ENCODE measurements at places on chromosomes 3 and 15. TPM values are rescaled to one million over a fixed set of nuclear protein-coding genes. Genes with fewer than 3 reads are reported as not detected.

- no peak for DNase-seq
Measured at GRCh38 chr3:121998030-121998580, 23.9 kb downstream of the ILDR1 start.

The RHOV gene
- polyA plus RNA-seq: not detected

DNA sequence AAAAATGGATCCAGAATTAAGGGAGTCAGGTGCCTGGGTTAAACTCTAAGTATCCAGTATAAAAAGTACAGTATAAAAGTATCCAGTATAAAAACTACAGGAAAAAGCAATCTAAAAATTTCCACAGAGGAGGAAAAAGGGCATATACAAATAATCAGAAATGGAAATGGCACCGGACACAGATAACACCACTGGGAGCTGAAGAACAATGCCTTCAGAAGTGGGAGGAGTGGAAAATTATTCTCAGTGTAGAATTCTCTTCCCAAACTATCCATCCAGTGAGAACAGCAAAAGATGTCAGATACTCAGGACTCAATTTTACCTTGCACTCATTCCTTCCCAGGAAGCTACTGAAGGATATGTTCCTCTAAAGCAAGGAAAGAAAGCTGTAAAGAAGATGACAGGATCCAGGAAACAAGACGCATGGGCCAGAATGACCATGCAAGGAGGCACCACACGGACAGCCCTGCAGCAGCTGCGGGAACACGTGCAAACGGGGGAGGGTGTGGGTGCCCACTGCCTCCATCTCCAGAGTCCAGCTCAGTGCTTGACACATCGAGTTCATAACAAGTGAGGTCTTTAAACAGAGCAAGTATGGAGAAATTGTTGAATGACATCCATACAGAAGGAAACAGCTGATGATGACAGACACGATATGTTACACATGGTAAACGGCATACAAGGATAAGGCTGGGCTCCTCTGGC lies 68.5 kb downstream of the CHSY1 start:
- DNase-seq: no peak

The FEZF2 gene
- not detected for polyA plus RNA-seq

The LMLN gene
- polyA plus RNA-seq: 2.4 TPM

DNA sequence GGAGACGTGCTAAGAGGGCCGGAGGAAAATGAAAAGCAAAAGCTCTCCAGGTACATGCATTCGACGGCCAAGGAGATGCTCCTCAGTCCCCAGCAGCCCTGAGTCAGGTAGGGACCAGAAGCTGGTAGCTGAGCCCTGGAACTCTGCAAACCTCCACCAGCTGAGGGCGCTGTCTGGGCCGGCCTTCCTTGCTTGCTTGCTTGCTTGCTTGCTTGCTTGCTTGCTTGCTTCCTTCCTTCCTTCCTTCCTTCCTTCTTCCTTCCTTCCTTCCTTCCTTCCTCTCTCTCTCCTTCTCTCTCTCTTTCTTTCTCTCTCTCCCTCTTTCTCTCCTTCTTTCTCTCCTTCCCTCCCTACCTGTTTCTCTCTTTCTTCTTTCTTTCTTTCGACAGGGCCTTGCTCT lies 94.6 kb upstream of the RASGRF1 start:
- no peak for DNase-seq

DNA sequence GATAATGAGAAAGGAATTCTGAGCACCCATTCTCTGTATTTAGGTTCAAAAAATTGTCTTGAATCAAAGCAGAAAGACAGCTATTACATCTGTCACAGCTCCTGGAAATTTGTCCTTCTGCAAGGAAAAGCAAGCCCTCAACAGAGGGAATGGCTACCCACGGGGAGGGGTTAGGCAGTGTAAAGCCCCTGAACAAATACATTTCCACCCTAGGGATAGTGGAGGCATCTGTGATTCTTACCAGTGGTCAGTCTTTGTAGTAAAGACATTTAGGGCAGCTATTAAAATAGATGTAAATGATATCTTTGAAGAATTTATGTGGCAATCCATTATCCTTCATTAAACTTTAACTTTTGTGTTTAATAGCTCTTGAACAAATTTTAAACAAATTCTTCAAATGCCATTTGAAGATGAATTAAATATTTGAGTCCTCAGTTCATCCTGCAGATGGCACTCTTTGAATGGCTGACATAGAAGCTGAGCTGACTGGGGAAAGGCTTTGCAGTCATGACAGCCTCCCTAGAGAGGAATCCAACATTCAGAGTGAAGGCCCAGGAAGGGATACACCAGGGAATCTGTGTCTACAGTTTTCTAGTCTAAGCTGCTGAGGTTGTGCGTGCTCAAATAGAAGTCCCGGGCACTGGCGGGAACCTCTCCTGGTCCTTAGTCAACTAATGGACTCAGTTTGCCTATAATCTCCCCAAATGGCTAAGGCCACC lies 359.7 kb upstream of the ROPN1 start:
- no peak for DNase-seq

DNA sequence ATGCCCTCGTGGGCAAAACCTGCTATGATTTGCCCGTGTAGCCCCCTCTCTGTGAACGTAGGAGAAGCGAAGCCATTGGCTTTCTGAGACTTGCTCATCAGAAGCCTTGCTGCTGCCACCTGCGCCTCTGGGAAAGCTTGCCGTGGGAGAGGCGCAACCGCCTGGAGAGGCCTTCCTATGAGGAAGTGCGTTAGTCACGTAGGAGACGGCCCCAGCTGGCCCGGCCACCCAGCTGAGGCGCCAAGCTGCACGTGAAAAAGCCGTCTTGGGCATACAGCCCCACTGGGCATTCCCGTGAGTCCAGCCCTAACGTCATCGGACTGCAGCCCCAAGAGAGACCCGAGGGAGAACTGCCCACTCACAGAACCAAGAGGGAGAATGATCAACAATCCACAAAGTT lies 49.1 kb upstream of the TJP1 start:
- no peak for DNase-seq

- no peak for DNase-seq
Measured at GRCh38 chr15:68888419-68888818, 41.9 kb upstream of the SPESP1 start.

The EFCAB12 gene
- polyA plus RNA-seq: 0.21 TPM

The NDUFB4 gene
- polyA plus RNA-seq: 263 TPM

DNA sequence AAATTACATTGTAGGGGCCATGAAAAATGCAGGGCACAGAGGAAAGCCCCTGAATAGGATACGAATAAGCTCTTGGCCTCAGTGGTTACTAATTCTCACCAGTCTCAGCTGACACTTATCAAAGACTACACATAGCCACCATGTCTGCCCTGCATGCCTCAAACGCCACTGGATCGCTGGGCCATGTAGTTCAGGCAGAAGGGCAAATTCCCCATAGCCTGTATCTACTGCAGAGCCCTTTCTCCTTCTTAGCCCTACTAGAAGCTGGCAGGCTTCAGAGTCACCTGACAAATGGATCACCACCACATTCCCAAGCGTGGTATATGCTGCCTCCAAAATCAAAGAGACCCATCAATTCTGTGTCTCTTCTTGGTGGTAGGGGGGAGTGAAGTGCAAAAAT lies 177.4 kb downstream of the MINAR1 start:
- DNase-seq: no peak

GRCh38 chr15:39444735-39445470 lies 136.0 kb upstream of the THBS1 start:
- no peak for DNase-seq

DNA sequence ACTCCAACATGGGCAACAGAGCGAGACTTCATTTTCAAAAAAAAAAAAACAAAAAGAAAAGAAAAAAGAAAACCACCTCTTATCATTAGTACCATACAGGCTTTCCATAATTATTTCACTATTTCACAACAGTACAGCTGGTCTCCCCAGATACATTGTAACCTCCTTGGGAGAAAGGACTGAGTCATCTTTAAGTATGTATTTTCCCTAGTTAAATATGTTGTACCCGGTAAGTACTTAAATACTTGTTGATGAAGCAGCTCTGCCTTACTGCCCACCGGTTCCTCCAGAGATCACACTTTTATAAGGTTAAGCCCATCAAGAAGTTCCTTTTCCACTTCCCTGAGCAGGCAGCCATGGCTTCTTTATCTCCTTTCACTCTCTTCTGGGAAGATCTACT lies 789.5 kb upstream of the CFAP20DC start:
- DNase-seq: no peak

GRCh38 chr3:4406746-4407568 lies 60.1 kb downstream of the SUMF1 start:
- DNase-seq: no peak

The AGBL1 gene
- polyA plus RNA-seq: not detected

The MAP4 gene
- polyA plus RNA-seq: 55.7 TPM

- no peak for DNase-seq
Measured at GRCh38 chr15:52975941-52976449, 185.9 kb upstream of the ONECUT1 start.

GRCh38 chr3:50100386-50100785 lies 11.7 kb downstream of the RBM5 start:
- DNase-seq: no peak

DNA sequence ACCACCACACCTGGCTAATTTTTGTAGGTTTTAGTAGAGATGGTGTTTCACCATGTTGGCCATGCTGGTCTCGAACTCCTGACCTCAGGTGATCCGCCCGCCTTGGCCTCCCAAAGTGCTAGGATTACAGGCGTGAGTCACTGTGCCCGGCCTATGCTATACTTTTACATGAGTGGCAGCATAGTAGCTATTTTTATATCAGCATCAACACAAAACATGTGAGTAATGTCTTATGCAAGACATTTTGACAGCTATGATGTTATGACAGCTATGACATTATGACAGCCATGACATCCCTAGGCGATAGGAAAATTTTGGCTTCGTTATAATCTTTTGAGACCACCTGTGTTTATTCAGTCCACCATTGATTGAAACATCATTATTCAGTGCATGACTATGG lies 4.1 kb upstream of the NAALADL2 start:
- no peak for DNase-seq

The MPI gene
- 61.1 TPM for polyA plus RNA-seq

DNA sequence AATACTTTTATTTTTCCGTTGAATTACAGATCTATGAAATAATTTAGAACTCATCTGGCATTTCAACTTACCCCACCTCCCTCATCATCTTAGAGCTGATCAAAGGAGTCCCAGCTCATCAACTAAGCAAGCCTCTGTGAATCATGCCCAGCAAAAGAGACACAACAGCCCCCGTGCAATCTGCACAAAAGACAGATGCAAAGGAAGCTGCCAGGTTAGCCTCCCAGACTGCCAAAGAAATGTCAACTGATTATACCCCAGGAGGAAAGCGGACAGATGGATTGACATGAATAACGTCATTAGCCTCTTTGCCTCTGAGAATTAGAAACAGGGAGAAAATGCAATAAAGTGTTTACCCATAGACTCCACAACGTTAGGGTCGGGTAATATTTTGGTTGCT lies 75.0 kb downstream of the GABRB3 start:
- DNase-seq: no peak

The TRANK1 gene
- polyA plus RNA-seq: 33.2 TPM

DNA sequence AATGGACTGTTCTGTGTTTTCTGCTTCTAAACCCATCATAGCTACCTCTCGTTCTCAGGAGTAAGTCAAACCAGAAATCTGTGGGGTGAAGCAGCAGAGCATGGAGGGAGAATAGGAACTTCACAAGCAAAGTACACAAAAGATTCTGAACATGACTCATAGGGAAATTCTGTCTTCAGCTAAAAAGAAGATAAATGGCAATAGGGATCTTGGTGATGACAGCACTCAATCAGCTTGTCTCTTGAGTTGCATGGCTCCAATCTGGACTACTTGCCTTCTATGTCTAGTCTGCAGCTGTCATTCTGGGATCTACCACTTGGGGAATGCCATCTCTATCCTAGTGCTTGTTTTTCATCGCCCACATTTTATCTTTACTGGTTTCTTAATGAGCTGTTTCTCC lies 13.5 kb upstream of the GRAMD1C start:
- DNase-seq: no peak

The GOLGA8T gene
- polyA plus RNA-seq: not detected

GRCh38 chr3:56889131-56889530 lies 87.4 kb upstream of the ARHGEF3 start:
- no peak for DNase-seq

DNA sequence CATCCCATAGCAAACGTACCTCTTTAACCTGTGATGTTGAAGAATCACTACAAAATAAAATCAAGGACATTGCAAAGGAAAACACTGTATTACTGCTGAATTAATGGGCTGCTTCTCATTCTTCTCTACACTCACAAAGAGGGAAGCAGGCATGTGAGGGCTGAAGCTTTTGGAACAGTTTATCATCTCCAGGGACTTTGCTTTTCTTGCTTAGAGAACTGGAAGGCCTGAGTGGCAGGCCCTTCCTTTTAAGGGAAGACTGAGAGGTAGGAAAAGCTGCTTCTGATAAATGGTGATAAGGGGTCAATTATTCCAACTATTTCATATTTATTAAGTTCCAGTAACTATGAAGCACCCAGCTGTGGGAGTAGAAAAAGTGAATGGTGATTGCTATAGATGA lies 649.6 kb downstream of the NTRK3 start:
- no peak for DNase-seq

The PYGO1 gene
- not detected for polyA plus RNA-seq

GRCh38 chr3:4426782-4427344 lies 40.2 kb downstream of the SUMF1 start:
- no peak for DNase-seq

- DNase-seq: no peak
Measured at GRCh38 chr15:68130851-68131250, 74.3 kb downstream of the CALML4 start.

The CACNA2D2 gene
- polyA plus RNA-seq: 2.6 TPM

DNA sequence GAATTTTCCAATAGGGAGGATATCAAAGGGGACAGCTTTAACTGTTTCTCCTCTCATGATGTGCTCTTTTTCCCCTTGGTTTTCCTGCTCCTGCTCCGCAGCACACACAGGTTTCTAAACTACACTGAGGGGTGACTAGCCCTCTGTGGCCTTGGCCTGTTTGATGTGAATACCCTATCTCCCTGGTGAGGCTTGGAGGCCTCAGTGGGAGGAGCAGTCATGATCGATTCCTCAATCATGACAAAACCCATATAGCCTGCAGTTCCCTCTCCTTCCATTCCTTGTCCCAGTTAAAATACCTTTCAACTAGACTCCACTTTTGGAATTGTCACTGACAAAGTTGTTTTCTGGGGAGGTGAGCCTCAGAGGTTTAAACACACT lies 24.0 kb upstream of the USP3 start:
- no peak for DNase-seq

DNA sequence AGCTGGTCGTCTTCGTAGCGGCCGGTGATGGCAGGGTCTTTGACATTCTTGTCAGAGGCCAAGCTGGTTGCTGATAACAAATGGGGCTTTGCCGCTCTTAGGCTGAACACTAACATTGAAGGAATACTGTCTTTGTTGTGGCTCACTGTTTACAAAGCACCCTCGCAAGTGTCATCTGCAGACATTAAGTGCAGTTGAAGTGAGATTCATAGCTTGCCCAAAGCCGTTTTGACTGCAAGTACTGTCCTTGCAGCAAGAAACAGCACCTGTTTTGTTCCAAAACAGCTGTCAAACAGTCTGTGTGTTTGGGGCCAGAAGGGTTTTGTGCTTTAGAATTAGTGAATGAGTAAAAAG lies 568 bp downstream of the SENP2 start:
- DNase-seq: no peak

DNA sequence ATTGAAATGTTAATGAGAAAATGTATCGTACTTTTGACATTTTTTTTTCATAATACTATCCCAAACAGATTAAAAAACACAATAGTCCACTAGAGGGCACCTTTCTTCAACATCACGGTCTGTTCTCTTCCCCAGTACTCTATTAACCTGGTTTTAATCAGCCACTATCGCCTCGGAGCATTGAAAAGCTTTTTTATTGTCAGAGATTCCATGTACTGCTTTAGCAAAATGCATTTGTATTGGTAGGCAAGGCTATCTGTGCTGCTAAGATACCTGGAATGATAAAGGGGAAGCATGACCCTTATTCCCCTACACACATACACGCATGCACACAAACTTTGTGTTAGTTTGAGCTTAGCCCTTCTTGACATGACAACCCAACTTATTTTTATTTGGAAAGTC lies 160.1 kb upstream of the IL12A start:
- no peak for DNase-seq

Data from CD8-positive, alpha-beta memory T cell (primary cell).